MG63 (cell line): ENCODE measurements at places on chromosomes 1 and 21.

DNA sequence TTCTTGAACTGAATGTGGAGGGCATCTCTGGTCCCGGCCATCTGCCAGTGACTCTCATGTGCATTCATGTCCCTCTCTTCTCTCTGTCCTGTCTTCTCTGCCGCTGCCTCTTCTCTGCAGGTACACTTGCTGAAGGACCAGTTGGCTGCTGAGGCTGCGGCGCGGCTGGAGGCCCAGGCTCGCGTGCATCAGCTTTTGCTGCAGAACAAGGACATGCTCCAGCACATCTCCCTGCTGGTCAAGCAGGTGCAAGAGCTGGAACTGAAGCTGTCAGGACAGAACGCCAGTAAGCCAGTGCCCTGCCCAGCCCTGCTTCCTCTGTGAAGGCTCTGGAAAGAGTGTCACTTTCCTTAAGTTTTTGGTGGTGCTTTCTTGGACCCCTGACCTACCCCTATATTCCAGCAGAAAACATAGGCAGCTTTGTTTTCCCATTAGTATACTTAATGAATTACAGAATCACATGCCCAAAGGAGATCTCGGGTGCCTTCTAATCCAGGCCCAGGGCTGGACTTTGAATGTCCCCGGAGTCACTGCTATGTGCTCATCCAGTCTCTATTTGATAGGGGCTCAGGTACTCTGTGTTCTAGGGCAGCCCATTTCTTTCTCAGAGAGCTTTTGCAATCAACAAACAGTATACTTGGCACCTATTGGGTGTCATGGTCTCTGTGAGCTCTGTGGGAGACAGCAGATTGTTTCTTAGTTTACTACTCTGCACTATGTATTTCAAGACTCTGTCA lies 11.2 kb downstream of the SPATA46 start:
- DNase-seq = no peak

DNA sequence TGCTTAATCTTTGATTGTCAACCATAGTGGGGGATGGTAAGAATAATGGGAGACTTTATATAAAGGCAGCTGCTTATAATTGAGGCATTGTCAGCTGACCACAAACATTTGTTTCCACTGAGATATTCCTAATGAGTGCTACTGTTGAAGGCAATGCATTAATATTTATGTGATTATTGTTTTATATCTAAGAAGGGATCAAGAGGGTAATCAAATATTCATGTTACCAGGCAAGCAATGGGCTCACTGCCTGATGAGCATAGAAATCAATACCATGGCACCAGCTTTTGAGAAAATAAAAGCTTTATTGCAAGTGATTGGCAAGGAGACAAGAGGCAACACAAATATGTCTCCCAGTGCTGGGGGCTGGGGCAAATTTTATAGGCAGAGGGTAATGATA lies 706.7 kb upstream of the ADAMTS5 start:
- no peak for DNase-seq

DNA sequence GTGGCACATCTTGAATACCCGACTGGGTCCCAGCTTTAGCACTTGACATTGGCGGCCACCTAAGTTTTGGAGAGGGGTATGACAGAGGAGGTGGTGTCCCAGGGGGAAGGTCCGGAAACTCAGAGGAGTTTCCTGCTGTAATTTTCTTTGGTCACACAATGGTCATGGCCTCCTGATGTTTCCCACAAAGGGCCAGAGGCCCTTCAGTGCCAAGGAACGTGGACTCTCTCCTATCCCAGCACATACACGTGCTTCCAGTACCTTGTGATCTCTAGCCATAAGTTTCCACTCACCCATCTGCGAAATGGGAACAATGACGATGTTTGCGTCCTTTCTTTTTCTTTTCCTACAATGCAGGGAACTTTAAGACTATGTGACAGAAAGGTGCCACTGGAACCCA lies 13.2 kb downstream of the CAPN2 start:
- DNase-seq = no peak

DNA sequence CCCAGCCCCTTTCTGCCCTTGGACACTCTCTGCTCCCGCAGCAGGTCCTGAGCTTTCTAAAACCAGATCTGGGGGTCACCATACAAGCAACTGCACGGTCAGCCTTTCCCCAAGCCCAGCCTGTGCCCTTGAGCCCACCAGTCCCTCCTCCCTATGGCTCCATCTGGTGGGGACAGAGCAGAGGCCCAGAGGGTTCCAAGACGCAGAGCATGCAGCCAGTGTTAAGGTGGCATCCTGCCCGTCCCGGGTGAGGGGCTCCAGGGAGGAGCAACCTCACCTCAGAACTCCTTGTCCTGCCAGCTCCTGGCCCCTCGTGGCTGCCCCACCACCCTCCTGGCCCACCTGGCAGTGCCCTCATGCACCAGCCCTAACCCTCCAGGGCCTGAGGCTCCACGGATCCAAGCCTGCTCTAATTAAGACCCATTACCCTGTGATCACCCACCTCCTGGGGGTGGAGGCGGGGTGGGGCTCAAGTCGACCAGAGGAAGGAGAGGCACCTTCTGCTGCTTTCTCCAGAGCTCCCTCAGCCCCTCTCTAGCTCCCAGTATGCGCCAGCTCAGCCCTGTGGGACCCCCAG lies 8.5 kb downstream of the CHD5 start:
- DNase-seq = no peak

GRCh38 chr1:17207046-17207445 lies 2.1 kb downstream of the PADI1 start:
- DNase-seq = no peak

DNA sequence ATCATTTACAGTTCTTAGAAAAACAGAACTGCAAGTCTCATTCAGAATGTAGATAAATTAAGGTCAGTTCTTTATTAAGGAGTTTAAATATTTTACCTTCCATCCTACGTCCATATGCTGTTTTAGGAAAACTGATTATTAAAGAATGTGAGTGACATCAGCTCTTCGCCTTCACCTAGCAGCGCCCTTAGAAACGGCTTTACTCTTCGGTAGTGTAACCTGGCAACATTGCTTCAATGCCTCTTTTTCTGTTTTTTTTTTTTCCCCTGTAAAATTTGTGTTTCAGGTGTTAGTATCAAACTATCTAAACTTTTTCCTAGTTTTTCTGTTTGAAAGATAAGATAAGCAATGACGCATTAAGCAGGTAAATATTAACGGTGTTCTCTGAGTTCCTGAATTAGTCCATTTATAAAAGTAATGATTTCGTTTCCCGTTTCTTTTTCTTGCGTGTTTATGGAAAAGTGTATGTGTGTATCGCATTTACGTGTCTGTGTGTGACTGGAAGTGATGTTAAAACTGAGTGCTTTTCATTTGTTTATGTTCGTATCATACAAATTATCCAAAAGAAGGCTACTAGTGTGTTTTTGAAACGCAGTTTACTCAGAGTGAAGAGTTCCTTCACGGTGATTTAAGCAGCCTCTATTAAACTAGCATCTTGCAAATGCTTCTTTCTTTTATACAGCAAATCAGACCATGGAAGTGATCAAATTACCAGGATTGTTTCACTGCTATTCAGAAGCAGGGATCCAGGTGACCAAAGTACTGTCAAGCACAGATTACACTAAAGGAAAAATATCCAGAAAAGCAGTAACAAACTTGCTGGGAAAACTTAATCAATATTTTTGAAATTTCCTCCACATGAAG lies 139.0 kb downstream of the SDCCAG8 start:
- DNase-seq = no peak
